Peyer's patch (tissue), 4 donors: ENCODE measurements at places on chromosomes 6 and 20.

DNA sequence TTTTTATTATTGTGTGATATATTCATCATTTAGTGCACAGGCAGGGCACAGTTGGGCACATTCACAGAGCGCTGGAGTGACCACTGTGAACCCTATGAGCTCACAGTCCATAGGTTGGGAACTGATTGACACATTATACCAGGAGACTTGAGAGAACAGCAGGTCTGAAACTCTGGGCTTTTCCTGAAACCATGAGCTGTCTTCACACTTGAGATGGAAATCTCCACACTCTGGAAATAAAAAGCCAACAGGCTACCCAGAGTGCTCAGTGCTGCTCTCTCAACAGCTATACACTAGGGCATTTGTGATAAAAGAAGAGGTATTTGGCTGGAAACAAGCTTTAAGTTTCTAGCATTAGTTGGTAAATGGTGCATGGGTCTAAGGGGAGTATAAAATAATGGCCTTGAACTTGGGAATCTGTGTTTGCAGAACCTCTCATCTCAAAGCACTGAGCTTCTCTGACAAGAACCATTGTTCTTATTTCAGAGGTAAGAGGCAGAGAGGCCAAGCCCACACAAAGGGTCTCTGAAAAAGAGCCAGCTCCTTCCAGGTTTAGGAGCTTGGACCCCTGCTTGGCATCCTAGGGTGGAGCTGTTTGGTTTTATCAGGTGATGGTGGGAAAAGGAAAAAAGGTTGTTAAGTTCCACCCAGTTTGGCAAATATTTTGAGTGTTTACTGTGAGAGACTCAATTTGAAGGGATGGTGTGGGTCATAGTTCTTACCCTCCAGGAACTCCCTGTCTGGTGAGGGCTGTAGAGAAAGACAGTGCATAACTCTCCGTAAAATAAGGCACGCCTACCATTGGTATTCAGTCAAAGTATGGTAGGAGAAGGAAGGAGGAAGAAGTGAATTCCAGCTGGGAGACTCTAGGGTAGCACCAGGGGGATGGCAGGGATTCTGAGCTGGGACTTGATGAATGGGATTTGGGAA lies 14.5 kb downstream of the CHMP4B start:
- DNase-seq: peak; percentile 81

GRCh38 chr20:1376408-1377270 lies 16.2 kb downstream of the FKBP1A start:
- peak; percentile 34 for DNase-seq

DNA sequence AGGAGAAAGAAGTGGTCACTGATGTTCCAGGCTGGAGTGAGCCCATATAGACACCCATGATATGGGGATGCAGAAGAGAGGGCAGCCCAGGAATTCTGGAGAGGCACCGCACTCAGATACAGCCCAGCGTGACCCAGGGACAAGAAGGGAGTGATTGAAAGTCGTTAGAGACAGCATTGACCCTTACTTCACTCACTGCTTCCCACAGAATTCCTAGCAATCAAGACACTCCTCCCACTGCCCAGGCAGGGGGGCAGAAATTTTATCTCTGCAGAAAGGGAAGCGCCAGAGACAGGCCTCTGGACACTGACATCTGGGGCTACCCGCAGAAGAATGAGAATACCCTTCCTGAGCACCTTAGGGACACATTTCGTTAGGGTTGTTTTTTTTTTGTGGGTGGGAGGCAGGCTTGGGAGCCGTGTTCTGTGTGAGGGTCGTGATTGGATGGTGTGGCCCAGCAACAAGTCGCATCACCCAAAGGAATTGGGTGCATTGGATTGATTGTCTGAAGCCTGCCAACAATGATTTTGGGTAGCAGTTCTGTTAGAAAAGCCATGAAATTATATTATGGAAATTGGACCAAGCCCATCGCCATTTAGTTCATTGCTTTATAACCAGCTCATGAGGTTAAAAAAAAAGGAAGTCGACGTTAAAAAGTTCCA lies 45.9 kb upstream of the MAP3K4 start:
- no peak for DNase-seq

DNA sequence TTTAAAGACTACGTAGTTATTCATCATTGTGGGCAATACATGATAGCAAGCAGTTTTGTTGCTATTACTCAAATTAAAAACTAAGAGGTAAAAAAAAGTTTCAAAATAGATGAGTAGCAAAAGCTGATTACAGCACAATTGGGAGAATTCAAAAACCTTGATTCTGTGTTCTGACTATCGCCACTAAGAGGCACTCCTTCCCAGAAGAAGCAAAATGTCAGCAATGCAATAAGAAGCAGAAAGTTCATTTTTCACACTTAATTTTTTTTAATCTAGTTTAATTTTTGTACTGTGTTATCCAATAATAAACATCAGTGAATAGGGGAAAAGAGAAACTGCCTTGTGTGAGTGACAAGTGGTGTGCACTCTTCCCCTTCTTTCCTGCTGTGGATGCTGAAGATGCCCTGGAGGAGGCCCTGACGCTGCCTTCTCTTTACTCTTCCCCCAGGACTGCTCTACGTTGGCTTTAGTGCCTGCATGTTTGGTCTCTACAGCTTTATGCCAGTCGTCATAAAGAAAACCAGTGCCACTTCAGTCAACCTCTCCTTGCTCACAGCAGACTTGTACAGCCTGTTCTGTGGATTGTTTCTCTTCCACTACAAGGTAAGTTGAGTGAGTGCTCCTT lies 263.2 kb upstream of the PLN start:
- no peak for DNase-seq

GRCh38 chr20:2223558-2224367 lies 72.0 kb upstream of the TGM3 start:
- no peak for DNase-seq

- DNase-seq: no peak
Observed at GRCh38 chr20:62183426-62184142, 756 bp downstream of the MTG2 start.

- no peak for DNase-seq
Observed at GRCh38 chr6:136763255-136763654, 29.0 kb downstream of the MAP3K5 start.
